Subcutaneous adipose tissue (tissue), 4 donors: ENCODE measurements at places on chromosomes 13 and 19. TPM values are rescaled to one million over a fixed set of nuclear protein-coding genes. Genes with fewer than 3 reads are reported as not detected.

The GATAD2A gene
- total RNA-seq, result 32.0 TPM

The SIAH3 gene
- not detected for total RNA-seq

The CEACAM1 gene
- total RNA-seq, result 6.0 TPM

The KPTN gene
- 4.2 TPM for total RNA-seq

The HPN gene
- 0.17 TPM for total RNA-seq

The RFXAP gene
- 8.3 TPM for total RNA-seq

The PSG1 gene
- not detected for total RNA-seq

The CRLF1 gene
- total RNA-seq, result 28.5 TPM

The CYP4F12 gene
- 5.5 TPM for total RNA-seq
